ENCODE measurements at places on chromosomes 7 and 10.

DNA sequence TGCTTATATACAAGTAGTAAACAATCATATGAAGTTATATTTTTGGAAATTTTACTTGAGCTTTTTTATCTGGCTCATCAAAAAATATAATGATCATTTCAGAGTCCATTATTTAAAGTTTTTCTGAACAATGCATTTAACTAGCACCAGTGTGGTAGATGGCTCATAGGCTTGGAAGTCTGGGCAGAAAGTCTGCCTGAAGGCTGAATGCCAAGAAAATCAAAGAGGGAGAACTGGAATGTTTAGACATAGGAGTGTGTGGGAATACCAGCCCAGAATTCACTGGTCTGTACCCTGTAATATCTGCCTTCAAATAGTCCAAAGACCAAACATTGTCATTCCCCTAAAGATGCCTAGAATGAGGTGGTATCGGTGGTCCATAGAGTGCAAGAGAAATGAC lies 40.3 kb upstream of the ANK3 start:
- no peak for DNase-seq

- no peak for DNase-seq
Measured at GRCh38 chr10:86219271-86219670, 147.3 kb downstream of the GRID1 start.

- no peak for DNase-seq
Measured at GRCh38 chr10:49254150-49254549, 44.8 kb upstream of the C10orf71 start.

DNA sequence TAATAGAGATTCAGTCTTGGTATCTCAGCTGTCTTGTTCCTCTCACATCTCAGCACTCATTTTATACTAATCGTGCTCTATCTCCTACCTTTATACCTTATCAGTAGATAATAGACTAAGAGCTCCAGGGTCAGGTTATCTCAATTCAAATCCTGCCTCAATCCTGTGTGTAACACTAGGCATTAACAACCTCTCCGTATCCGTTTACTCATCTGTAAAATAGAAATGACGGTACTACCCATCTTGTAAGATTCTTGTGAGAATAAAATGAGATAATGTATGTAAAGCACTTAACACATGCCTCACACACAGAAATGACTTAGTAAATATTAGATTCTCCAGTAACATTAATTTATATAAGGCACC lies 622 bp upstream of the P4HA1 start:
- DNase-seq, result no peak

DNA sequence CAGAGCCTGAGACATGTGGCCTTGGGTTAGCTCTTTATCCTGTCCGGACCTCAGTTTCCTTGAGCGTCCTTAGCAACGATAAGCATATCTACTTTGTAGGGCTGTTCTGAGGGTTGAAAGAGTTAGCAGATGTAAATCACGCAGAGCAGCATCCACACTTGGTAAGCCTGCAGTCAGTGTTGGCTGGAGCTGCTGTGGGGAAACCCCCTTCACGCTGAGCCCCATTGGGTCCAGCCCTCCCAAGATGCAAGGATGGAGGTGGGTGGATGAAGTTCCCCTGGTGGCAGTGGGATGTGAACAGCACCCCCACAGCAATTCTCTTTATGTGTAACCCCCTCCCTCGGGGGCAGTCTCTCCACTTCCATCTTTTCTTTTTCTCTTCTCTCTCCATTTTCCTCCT lies 109.9 kb downstream of the PLXNA4 start:
- DNase-seq, result no peak

Data from NCI-H2081 (cell line).